Fibroblast of villous mesenchyme (primary cell): ENCODE measurements at places on chromosomes 6 and 20. TPM values are rescaled to one million over a fixed set of nuclear protein-coding genes. Genes with fewer than 3 reads are reported as not detected.

GRCh38 chr6:30881392-30882203, 2.7 kb upstream of the DDR1 start:
- DNase-seq: peak; percentile 57

The PIGU gene
- total RNA-seq: 10.0 and 13.0 TPM in 2 replicates

- no peak for DNase-seq
These were observed 126.9 kb downstream of the SOBP start for GRCh38 chr6:107616775-107617174.

- no peak for DNase-seq
These were observed 35.7 kb downstream of the TFAP2C start for GRCh38 chr20:56664796-56665195.

GRCh38 chr6:25486550-25486949, 165.5 kb upstream of the SCGN start:
- no peak for DNase-seq

GRCh38 chr6:142942238-142942637, 2.7 kb downstream of the HIVEP2 start:
- DNase-seq: no peak

DNA sequence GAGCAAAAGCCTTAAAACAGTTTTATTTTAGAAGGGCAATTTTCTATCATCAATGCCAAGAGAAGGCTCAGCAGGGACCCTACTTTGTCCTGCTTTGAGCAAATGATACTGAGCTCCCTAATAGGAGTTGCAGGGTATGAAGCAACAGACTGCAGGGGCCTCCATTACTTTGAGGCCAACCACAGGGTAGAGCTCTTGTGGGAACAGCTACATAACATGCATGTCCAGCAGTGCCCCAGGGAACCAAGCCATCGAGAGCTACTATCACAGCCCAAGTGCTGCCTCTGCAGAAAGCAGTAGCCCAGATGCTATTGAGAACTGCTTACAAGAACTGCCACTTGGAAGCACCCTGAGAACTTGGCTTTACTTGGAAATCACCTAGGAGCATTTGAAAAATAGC, 222.1 kb downstream of the LAMA2 start:
- peak; percentile 44 for DNase-seq

GRCh38 chr6:163532526-163533078, 118.1 kb downstream of the QKI start:
- DNase-seq: no peak

The PACSIN1 gene
- under 0.01 TPM in 2 replicates for total RNA-seq

The BPIFB2 gene
- not detected in 2 replicates for total RNA-seq

- peak; percentile 97 for DNase-seq
These were observed 43.1 kb upstream of the NAA20 start for GRCh38 chr20:19973961-19974629.

The OR2J3 gene
- under 0.01 TPM in 1 of 2 replicates, not detected in the other for total RNA-seq

The TXLNB gene
- total RNA-seq: under 0.01 and 0.32 TPM in 2 replicates

GRCh38 chr6:136772685-136773472, 19.4 kb downstream of the MAP3K5 start:
- DNase-seq: no peak

GRCh38 chr6:109282756-109283155, 99.5 kb downstream of the CD164 start:
- DNase-seq: no peak

The ENPP5 gene
- total RNA-seq: 0.32 and 0.43 TPM in 2 replicates

DNA sequence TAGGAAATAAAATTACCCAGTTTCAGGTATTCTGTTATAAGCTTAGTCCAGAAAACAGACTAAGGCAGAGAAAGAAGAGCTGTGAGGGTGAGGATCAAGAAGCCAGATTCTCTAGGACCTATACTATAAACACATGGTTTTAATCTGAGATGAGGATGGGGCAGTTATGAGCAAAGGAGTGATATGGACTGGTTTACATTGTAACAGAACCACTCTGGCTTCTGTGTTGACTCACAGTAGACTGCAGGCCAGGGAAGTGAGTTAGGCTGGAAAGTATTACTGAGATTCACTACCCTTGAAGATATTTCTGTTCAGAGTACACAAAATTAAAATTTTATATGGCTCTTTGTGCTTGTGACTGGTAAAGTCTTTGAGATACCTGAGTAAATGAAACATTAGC, 3.2 kb upstream of the RWDD1 start:
- DNase-seq: no peak

GRCh38 chr6:1175877-1176276, 136.0 kb upstream of the FOXQ1 start:
- no peak for DNase-seq

The C6orf52 gene
- total RNA-seq: 0.32 TPM in 1 of 2 replicates, not detected in the other

GRCh38 chr6:144467172-144467762, 182.1 kb downstream of the UTRN start:
- DNase-seq: no peak

DNA sequence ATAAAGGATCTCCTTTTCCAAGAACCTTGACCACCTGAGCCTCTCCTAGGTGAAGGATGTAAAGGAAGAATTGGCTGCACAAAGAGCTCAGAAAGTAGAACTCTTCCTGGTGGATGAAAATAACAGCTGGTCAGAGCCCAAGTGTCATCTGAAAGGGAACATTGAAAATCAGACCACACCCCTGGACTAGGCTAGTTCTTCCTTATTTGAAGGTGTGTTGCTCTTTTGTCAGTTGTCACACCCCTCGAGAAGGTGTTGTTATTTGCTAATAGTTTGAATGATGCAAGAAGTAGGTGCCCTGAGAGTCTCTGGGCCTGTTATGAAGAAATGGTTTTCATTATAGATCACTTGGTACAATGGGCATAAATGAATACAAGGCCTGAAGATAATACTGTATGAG, 31.1 kb downstream of the NHLRC1 start:
- no peak for DNase-seq

- DNase-seq: peak; percentile 44
These were observed 2.0 kb downstream of the FOXC1 start for GRCh38 chr6:1611572-1612298.

The PDYN gene
- total RNA-seq: not detected in 2 replicates

The ZNF341 gene
- 0.64 and 1.3 TPM in 2 replicates for total RNA-seq

DNA sequence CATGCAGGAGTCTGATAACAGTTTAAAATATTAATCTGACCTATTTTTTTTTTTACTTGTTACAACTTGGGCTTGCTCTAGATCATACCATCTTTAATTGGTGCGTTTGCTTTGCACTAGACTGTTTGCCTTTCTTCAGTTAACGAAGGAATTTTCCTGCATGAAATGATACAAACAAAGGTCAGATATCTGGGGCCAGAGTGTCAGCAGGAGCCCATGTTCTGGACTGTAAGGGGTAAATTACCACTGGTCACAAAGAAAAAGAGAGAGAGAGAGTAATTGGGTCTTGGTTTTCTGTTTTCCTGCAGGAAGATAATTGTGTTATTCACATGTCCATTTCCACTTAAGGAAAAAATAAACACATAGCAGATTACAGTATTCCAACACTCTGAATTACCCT, 399.4 kb upstream of the MARCKS start:
- DNase-seq: peak; percentile 28

DNA sequence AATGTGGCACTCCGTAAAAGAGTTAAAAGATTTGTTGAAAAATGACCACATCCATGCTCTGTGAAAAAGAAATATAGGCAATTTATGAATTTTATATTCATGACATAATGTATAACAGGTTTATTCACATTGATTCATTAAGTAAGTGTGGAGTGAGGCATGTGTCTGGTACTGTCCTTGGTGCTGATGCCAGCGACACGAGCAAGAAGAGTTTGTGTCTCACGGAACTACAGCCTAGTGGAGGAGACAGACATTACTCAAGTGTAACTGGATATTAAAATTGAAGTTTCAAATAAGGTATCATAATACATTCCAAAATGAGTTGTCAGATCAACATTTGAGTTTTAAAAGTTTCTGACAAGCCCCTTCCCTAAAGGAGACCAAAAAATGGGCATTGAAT, 158.2 kb upstream of the PRND start:
- peak; percentile 82 for DNase-seq

The BEND6 gene
- 11.0 and 13.4 TPM in 2 replicates for total RNA-seq

- no peak for DNase-seq
These were observed 10.4 kb upstream of the BPI start for GRCh38 chr20:38293491-38294065.

The RPS6KA2 gene
- 15.5 and 20.0 TPM in 2 replicates for total RNA-seq

DNA sequence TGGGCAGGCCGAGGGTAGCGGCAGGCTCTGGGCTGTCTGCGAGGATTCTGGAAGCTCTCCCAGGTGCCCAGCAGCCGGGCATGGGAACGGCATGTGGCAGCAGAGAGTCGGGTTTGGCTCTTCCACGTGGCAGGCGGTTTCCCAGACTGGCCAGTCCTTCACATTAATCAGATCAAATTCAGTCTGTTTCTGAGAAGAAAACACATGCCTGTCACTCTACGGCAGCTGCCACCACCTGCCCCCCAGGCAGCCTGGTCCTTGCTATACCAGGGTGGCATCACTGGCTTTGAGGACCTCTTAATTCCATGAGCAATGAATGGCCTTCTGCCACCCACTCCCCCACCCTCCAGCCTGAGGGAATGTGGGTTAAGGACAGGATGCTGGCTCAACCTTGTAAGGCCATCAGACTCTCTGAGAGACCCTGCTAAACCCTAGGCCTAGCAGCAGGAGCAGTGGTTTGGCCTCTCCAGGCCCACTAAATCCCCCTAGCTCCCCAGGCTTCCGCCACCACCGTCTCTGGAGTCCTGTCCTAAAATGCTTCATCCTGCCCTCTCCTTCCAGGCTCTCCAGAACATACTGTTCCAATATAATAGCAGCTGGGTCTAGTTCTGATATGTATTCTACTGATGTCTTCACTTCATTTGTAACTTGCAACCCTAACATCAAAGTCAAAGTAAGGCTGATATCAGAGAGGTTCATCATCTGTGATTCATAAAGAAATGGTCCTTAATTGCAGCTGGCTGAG, 47.8 kb downstream of the PLCG1 start:
- no peak for DNase-seq

The PKIB gene
- 12.2 and 13.8 TPM in 2 replicates for total RNA-seq

DNA sequence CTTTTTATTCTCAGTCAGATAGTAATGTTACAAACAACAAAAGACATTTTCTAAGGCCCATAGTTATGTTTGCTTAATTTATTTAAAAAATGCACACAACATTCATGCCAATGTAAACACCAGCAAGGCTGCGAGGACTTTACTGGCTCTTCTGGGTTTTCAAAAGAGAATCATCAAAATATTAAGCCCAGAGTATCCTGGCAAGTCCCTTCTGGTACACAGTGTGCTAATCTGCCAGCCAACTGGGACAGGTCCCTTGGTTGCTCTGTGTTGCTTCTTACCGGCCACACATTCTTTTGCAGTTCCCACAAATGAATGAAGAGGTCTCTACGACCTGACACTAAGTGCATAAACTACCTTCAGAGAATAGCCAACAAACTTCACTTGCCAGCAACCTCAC, 42.6 kb upstream of the SPDEF start:
- DNase-seq: peak; percentile 29
